ENCODE measurements at places on chromosomes 6 and 20. TPM values are rescaled to one million over a fixed set of nuclear protein-coding genes. Genes with fewer than 3 reads are reported as not detected.

DNA sequence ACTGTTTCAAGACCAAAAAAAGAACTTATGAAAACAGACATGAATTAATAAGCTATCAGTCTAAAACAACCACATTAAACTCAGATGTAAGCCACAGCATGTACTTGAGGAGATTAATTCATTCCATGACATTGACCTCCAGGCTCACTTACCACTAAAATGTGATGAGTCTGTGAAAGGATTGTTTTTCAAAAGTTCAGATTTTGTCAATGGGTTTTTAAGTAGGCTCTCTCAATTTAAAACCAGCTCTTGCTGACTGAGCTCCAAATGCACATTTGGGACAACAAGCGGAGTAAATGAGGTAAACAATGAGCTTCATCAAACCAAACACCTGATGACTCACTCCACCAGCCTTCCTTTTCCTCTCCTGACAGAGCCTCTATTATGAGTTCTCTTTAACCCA, 197.0 kb downstream of the SIM1 start:
- H3K27ac ChIP-seq, result no peak overlapping the region
- H3K36me3 ChIP-seq, result no peaks in the 10 kb centered on the region
- no peaks in the 10 kb centered on the region for H3K27me3 ChIP-seq
- no peak for DNase-seq

DNA sequence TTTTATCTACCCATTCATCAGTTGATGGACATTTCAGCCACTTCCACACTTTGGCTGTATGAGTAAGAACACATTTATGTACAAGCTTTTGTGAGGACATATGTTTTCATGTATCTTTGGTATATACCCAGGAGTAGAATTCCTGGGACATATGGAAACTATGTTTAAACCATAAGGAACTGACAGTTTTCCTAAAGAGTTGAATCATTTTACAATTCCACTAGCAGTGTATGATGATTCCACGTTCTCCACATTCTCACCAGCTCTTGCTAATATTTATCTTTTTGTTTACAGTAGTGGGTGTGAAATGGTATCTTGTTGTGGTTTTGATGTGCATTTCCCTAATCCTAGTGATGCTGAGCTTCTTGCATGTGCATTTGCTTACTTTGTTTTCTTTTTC, 338.1 kb downstream of the PLCB1 start:
- H3K4me1 ChIP-seq, result no peaks in the 10 kb centered on the region
- no peak overlapping the region for H3K27ac ChIP-seq
- DNase-seq, result no peak
- no peaks in the 10 kb centered on the region for H3K27me3 ChIP-seq
- H3K4me3 ChIP-seq, result no peak overlapping the region
- H3K36me3 ChIP-seq, result no peaks in the 10 kb centered on the region

DNA sequence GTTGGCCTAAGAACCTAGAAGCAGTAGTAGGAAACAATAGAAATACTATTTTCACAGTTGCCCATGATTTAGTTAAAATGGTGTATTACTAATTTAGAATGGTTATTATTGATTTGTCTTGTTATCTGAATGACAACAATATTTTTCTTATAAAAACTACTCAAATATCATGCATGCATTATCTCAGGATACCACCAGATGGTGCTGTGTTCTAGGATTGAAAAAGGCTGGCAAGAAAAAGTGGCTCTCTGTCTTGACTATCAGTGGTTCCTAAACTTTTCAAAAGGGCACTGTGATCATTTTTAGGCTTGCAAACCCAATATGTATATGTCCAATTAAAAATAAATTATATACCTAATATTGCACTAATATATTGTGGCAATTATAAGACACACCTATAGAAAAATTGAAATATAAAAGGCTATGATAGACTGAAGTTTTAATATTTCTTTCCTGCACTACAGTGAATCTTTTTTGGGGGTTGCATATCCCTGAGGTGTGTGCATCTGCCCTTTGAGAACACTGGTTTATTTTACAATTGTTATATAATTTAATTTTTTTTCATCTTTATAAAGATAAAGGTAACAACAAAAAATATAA, 131.7 kb upstream of the MLIP start:
- H3K36me3 ChIP-seq, result no peaks in the 10 kb centered on the region
- peak; percentile 54 for DNase-seq
- no peak overlapping the region for H3K4me3 ChIP-seq
- no peaks in the 10 kb centered on the region for H3K27me3 ChIP-seq
- no peaks in the 10 kb centered on the region for H3K4me1 ChIP-seq

DNA sequence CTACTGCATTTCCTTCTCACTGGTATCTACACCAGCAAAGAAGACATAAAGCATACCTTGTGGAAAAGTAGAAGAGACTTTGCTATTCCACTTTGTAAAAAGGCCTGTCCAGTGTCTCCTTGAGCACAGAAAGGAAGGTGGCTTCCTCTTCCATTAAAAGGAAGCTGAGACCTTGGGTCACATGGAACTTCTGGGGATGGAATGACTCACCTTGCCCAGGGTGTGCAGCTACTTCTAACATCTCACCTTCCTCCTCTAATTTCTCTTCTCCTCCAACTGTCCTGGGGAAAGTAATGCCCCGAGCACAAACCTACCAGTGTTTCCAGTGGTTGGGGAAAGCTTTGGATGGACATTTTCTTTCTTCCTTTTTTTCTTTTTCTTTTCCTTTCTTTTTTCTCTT, 848.8 kb upstream of the MAP3K7 start:
- H3K27me3 ChIP-seq, result no peaks in the 10 kb centered on the region
- no peak overlapping the region for H3K27ac ChIP-seq
- H3K4me3 ChIP-seq, result no peak overlapping the region
- no peak for DNase-seq

GRCh38 chr6:64280569-64280968, 645.0 kb downstream of the PHF3 start:
- H3K4me3 ChIP-seq, result no peak overlapping the region
- H3K36me3 ChIP-seq, result no peaks in the 10 kb centered on the region
- peak; percentile 72 for DNase-seq
- no peak overlapping the region for H3K27ac ChIP-seq
- no peaks in the 10 kb centered on the region for H3K27me3 ChIP-seq
- peaks cover 34% of the 10 kb centered on the region for H3K4me1 ChIP-seq

GRCh38 chr20:7231303-7231702, 463.8 kb downstream of the BMP2 start:
- H3K27me3 ChIP-seq, result no peaks in the 10 kb centered on the region
- no peak for DNase-seq
- no peaks in the 10 kb centered on the region for H3K36me3 ChIP-seq
- no peak overlapping the region for H3K4me3 ChIP-seq
- H3K27ac ChIP-seq, result no peak overlapping the region

GRCh38 chr20:49511788-49512525, 29.5 kb upstream of the KCNB1 start:
- no peak overlapping the region for H3K4me3 ChIP-seq
- DNase-seq, result no peak
- no peaks in the 10 kb centered on the region for H3K36me3 ChIP-seq
- H3K4me1 ChIP-seq, result no peaks in the 10 kb centered on the region

GRCh38 chr6:160505970-160506369, 157.8 kb downstream of the SLC22A3 start:
- no peaks in the 10 kb centered on the region for H3K27me3 ChIP-seq
- H3K36me3 ChIP-seq, result no peaks in the 10 kb centered on the region
- DNase-seq, result peak; percentile 72
- H3K4me1 ChIP-seq, result no peaks in the 10 kb centered on the region
- no peak overlapping the region for H3K27ac ChIP-seq

- DNase-seq, result no peak
- H3K36me3 ChIP-seq, result no peaks in the 10 kb centered on the region
- no peaks in the 10 kb centered on the region for H3K4me1 ChIP-seq
- no peak overlapping the region for H3K27ac ChIP-seq
- no peaks in the 10 kb centered on the region for H3K27me3 ChIP-seq
- no peak overlapping the region for H3K4me3 ChIP-seq
Observed at GRCh38 chr20:40471261-40471629, 217.8 kb downstream of the MAFB start.

GRCh38 chr6:141242957-141243356, 889.8 kb upstream of the GJE1 start:
- H3K4me1 ChIP-seq, result no peaks in the 10 kb centered on the region
- H3K27ac ChIP-seq, result no peak overlapping the region
- no peaks in the 10 kb centered on the region for H3K27me3 ChIP-seq
- no peak for DNase-seq

GRCh38 chr6:163958646-163959045, 544.1 kb downstream of the QKI start:
- H3K27ac ChIP-seq, result no peak overlapping the region
- H3K36me3 ChIP-seq, result no peaks in the 10 kb centered on the region
- no peak overlapping the region for H3K4me3 ChIP-seq

- H3K4me1 ChIP-seq, result no peaks in the 10 kb centered on the region
- H3K27ac ChIP-seq, result no peak overlapping the region
- H3K27me3 ChIP-seq, result no peaks in the 10 kb centered on the region
- no peak for DNase-seq
- H3K36me3 ChIP-seq, result no peaks in the 10 kb centered on the region
Observed at GRCh38 chr6:138597336-138597735, 98.0 kb upstream of the NHSL1 start.

GRCh38 chr6:96613291-96613999, 50.5 kb downstream of the FHL5 start:
- H3K27me3 ChIP-seq, result no peaks in the 10 kb centered on the region
- H3K4me1 ChIP-seq, result no peaks in the 10 kb centered on the region
- no peaks in the 10 kb centered on the region for H3K36me3 ChIP-seq

DNA sequence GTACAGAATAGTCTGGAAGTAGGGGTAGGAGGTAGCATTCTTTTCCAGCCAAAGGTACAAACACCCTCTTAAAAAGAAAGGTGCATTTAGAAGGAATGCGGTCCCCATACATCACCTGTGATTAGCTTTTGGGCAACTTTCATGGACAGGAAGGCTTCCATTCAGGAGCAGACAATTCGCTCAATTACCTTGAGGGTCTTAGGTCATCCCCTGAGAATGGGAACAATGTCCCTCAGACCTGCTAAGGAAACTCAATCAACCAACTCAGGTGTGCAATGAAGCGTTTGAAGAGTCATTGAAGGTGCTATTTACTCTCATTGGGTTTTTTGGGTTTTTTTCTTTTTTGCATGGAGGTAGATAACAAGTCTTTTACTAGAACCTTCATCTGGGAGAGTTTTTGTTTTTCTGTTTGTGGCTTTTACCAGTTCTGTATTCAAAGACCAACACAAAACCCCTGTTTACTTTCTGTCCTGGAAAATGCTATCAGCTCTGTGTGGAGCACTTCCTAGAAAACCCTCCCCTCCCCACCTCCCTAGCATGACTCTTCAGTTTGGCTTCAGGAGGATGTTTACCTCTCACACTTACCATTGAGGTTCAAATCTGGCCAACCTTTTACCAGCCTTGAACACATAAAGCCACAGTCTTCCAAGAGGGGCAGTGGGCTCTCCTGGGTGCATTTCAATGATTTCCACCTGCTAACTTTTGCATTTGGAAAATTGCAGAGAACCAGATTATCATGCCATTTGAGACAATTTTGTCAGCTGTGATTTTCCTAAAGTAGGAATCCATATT, 271.2 kb upstream of the PRDM1 start:
- H3K4me1 ChIP-seq, result peaks cover 12% of the 10 kb centered on the region
- H3K27ac ChIP-seq, result no peak overlapping the region
- H3K36me3 ChIP-seq, result no peaks in the 10 kb centered on the region
- no peaks in the 10 kb centered on the region for H3K27me3 ChIP-seq
- H3K4me3 ChIP-seq, result no peak overlapping the region
- DNase-seq, result no peak

DNA sequence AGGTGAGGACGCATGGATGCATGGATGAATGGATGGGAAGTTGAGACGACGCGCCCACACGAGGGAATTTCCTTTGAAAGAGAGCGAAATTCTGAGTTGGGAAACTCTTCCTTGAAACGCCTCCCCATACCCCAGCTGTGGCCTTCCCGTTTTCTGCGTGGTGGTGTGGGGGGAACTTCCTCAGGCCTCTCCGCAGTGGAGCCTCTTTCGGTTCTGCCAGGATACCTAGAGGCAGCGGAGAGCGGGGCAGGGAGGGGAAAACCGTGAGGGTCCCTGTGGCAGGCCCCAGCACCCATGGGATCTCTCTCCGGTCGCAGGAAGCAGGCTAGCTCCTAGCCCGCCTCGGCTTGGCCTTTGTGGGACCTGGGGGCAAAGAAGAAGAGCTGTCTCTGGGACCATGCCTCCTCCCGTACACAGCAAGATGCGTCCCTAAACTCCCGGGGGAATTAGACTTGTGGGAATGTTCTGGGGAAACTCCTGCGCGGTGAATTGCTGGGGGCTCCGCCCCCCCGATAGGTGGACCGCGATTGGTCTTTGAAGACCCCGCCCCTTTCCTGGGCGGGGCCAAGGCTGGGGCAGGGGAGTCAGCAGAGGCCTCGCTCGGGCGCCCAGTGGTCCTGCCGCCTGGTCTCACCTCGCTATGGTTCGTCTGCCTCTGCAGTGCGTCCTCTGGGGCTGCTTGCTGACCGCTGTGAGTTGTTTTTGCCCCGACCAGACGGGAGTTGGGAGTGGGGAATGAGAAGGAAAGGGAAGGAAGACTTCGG, at the start of gene CD40:
Gene CD40, plus strand, starts transcription at position 611 of the 764 bp plus-strand sequence. Its CDS starts 30 bp downstream, at position 641.
- H3K27ac ChIP-seq, result no peak within 1 kb of the TSS
- H3K4me3 ChIP-seq, result no peak within 1 kb of the TSS
- peak; percentile 90 for DNase-seq

- H3K27ac ChIP-seq, result no peak overlapping the region
- no peak for DNase-seq
- H3K27me3 ChIP-seq, result no peaks in the 10 kb centered on the region
- H3K4me1 ChIP-seq, result no peaks in the 10 kb centered on the region
- H3K36me3 ChIP-seq, result no peaks in the 10 kb centered on the region
Observed at GRCh38 chr6:22082218-22082617, 214.6 kb downstream of the PRL start.

- no peak for DNase-seq
- H3K27me3 ChIP-seq, result no peaks in the 10 kb centered on the region
- no peaks in the 10 kb centered on the region for H3K4me1 ChIP-seq
- H3K27ac ChIP-seq, result no peak overlapping the region
- H3K36me3 ChIP-seq, result no peaks in the 10 kb centered on the region
Observed at GRCh38 chr20:44566018-44566417, 16.4 kb upstream of the PKIG start.

PGK2 gene
- not detected for polyA plus RNA-seq

EPB41L2 gene
- polyA plus RNA-seq, result 11.0 TPM

CD40 gene
- 0.75 TPM for polyA plus RNA-seq

SLC22A2 gene
- polyA plus RNA-seq, result not detected

PNPLA1 gene
- not detected for polyA plus RNA-seq

TMEM242 gene
- 20.2 TPM for polyA plus RNA-seq

HECA gene
- 19.6 TPM for polyA plus RNA-seq

Data from cardiac muscle cell (in vitro differentiated cells and primary cell).